ENCODE measurements at places on chromosomes 16 and 17.
A peak's percentile ranks its signal among the peaks of the same experiment; 100 is the strongest.

DNA sequence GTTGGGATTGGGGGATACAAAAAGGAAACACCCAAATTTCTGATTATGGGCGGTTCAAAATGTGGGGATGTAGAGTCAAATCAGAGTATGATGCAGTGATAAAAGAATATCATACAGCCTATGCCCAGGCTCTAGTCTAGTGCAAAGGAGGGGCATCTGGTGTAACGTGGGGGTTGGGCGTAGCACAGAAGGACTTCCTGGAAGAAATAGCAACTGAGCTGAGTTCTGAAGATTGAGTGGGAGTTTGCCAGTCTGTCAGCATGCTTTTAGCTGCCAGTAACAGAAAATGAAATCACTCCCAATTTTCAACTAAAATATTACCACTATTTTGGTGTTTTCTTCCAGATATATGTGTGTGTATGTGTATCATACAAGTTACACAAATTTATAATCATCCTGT lies 196.9 kb downstream of the SPECC1 start:
- peak; percentile 77 for DNase-seq

- no peak for DNase-seq
Observed at GRCh38 chr17:30235386-30236296, at the start of gene SLC6A4. Gene SLC6A4, minus strand, starts transcription at chr17:30235697. Its CDS starts 13,739 bp downstream, at chr17:30221958.

GRCh38 chr17:6641247-6641863 lies 495 bp downstream of the TXNDC17 start:
- peak; percentile 84 for DNase-seq

DNA sequence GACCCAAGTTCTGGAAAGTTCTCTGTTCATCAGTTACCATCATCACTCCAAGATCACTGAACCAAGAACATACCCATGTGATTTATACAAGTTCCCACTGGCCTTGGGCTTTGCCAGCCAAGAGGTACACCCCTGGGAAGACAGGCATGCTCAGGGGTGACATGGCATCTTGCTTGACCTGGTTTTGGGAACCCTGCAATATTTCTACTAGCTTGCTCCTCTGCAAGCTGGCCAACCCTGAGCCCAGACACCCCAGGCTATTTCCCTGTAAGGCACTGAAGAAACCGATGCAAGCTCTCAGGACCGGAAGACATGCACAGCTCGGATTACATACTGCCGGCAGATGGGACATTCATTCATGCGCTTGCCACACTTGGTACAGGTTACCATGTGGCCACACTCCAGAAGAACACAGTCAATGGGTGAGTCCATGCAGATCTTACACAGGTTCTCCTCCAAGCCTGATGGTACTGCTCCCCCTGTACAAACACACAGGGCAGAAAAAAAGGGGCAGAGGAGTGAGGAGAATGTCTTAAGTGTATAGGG lies 31.4 kb downstream of the LIG3 start:
- no peak for DNase-seq

DNA sequence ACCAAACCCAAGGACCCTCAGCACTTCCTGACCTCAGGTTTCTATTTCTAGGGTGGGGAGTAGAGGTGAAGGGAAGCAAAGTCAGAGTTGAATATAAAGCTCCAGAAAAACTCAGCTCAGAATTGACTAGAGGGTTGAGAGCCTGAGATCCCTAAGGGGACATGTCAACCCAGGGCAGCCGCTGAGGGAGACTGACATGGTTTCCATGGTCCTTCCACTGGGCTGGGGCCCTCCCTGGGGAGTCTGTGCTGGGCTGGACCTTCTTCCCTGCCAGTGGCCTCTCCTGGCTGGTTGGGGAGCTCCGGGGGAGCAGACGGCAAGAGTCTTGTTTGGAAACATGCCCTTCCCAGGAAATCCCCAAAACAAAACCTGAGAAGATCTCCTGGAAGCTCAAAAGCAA lies 121.3 kb downstream of the METRNL start:
- DNase-seq, result no peak

DNA sequence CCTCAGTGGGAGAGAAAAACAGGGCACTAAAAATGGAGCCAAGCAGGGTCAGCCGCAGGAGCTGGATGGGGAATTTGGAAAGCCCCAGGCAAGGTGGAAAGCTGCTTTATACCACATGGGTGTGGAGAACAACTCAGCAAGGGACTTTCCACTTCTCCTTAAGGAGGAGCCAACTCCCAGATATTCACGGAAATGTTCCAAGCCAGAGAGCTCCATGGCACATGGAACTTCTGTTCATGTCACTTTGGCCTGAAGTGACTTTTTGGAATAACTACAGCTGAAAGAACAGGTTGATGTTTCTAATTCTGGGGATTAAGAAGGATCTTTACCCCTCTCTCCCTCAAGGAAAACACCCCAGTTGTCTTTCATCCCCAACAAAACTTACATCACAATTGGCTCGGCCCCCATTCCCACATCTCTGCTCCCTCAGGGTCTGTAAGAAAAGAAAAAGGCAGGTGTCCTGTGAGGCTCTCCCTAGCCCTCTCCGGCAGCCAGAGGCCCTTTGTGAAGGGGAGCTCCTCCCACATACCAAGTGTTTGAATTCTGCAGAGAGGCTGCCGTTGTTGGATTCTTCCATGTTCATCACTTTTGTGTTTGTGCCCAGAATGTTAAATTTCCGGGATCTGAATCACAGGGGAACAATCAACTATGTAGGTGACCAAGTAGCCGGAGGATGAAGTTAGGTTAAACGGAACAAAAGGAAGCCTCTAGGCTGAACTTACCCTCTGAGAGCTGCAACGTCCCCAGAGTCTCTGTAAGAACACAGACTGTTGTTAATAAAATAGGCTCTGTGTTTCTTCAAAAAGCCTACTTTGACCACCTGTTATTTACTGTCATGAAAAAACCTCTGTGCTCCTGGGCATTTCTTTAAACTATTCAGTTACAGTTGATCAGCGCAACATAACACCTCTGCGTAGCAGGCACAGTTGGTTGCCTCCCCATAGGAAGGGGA lies 41.0 kb downstream of the STAT5A start:
- no peak for DNase-seq

DNA sequence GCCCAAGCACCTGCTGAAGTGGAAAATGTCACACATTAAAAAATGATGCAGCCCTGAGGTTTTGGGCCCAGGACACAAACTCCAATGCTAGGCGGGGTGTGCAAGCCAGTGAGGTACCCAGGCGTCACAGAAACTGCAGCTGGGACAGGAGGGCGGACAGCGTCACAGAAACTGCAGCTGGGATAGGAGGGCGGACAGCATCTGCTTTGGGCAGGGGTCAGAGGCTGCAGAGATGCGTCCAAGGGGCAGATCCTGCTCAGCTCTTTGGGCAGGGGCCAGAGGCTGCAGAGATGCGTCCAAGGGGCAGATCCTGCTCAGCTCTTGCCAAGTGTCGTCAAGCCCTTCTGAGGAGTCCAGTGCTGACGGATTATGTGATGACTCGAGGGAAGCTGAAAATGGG lies 43.9 kb upstream of the RCVRN start:
- no peak for DNase-seq

GRCh38 chr16:19001788-19002187 lies 18.1 kb downstream of the TMC7 start:
- DNase-seq, result no peak

All from OCI-M1 (cell line).